ENCODE measurements at places on chromosomes 12 and 14. TPM values are rescaled to one million over a fixed set of nuclear protein-coding genes. Genes with fewer than 3 reads are reported as not detected.

Gene PRR4
- 3.9 TPM for total RNA-seq

Gene TPPP2
- not detected for total RNA-seq

Gene ARHGAP9
- not detected for total RNA-seq

DNA sequence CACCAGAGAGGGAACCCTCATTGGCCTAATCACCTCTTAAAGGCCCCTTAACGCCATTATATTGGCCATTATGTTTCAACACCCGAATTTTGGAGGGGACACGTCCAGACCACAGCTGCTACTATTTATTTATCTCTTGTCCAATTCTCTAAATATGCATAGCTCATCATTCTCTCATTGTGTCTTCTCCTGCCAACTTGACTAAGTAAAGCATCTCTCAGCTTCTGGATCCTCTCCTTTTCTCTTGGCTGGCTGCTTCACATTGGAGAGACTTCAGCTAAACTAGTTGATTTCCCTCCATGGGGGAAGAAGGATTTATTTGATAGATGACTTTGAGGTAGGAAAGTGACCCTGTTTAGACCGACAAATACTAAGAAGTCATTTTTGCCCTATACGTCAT lies 120.4 kb upstream of the KRR1 start:
- no peak for DNase-seq
- no peak overlapping the region for H3K27ac ChIP-seq
- H3K4me3 ChIP-seq: no peak overlapping the region
- H3K36me3 ChIP-seq: no peaks in the 10 kb centered on the region

GRCh38 chr14:41605550-41606281 lies 960 bp upstream of the LRFN5 start:
- H3K27ac ChIP-seq: no peak overlapping the region
- H3K27me3 ChIP-seq: peaks cover 73% of the 10 kb centered on the region
- peak overlapping the region; percentile 65 for H3K4me3 ChIP-seq

GRCh38 chr14:64038841-64039542 lies 186.2 kb downstream of the SYNE2 start:
- H3K36me3 ChIP-seq: peaks cover 3% of the 10 kb centered on the region
- H3K27me3 ChIP-seq: no peaks in the 10 kb centered on the region
- no peak for DNase-seq
- peaks cover 4% of the 10 kb centered on the region for H3K4me1 ChIP-seq
- H3K4me3 ChIP-seq: no peak overlapping the region

DNA sequence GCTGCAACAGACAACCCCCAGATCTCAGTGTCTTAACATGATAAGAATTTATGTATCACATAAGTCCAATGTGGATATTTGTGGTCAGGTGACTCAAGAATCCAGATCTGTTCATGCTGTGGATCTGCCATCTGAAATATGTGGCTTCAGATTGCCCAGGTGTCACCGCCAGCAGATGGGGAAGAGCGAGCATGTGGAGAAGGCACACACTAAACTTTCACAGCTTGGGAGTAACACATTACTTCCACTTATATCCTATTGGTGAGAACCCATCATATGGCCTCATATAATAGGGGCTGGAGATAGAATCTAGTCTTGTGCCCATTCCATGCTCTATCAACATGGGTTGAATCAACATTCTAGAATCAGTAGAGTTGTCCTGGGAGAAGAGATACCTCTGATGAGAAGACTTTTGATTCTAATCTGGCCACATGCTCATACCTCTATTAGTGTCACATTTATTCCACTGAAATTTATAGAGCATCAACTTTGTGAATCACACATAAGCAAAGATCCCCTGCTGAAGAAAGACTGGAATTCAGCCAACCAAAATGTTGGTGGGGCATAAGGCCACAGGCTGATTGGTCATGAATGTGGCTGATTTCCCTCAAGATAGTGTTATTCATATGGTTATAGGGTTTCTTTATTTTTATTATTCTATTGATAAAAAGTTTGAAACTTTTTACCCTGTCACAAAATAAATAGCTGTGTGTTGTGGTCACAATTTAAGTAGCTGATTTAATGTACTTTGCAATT lies 6.0 kb upstream of the CALCOCO1 start:
- no peak overlapping the region for H3K27ac ChIP-seq
- H3K4me1 ChIP-seq: peaks cover 11% of the 10 kb centered on the region
- H3K4me3 ChIP-seq: no peak overlapping the region
- no peaks in the 10 kb centered on the region for H3K36me3 ChIP-seq
